RPMI7951 (cell line): ENCODE measurements at places on chromosomes 2 and 18. TPM values are rescaled to one million over a fixed set of nuclear protein-coding genes. Genes with fewer than 3 reads are reported as not detected.

SPAG16 gene
- 29.9 and 32.3 TPM in 2 replicates for total RNA-seq

DNA sequence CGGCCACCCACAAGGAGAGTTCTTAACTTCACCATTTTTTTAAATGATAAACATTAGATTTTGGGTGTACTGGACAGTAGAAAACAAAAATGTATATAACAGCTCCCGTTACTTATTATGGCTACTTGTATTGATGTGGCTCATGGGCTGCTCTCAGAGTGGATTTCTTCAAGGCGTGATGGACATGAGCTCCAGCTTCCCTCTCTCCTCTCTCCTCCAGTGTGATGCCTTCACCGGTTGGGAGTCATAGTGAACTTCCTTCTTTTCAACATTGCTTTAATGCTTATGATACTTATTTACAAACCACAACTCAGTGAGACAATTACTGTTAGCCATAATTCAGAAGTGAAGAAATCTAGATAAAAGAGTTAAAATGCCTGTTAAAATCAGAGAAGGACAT is 515.2 kb downstream of the RNF144A start:
- no peak for DNase-seq

- DNase-seq = no peak
Observed at GRCh38 chr2:196980001-196980400, 53.5 kb upstream of the PGAP1 start.

CSRNP3 gene
- not detected in 2 replicates for total RNA-seq

FHL2 gene
- total RNA-seq = 124 and 149 TPM in 2 replicates

OTX1 gene
- 0.36 and 0.88 TPM in 2 replicates for total RNA-seq

STARD6 gene
- total RNA-seq = 0.84 and 0.88 TPM in 2 replicates

GRCh38 chr2:219728991-219729487 is 101.6 kb downstream of the SLC4A3 start:
- DNase-seq = no peak

- DNase-seq = peak; percentile 61
Observed at GRCh38 chr18:12645751-12646203, 12.1 kb downstream of the SPIRE1 start.

DNA sequence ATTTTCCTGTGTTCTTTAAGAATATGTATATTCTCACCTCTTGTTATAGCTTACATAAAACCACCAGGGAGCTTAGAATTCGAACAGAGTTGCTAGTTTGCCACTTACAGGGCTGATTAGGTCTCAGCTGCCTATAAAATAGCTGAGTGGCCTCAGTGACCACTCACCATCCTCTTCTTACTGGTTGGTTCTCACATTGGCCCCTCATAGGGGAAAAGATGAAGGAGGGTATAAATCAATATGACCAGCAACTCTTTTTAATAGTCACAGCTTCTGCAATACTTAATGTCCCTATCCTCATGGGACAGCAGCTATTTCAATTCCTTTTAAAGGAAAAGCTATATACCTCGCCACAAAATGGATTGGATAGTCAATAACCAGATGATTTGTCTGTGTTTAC is 199.4 kb upstream of the CDH20 start:
- DNase-seq = no peak

DNA sequence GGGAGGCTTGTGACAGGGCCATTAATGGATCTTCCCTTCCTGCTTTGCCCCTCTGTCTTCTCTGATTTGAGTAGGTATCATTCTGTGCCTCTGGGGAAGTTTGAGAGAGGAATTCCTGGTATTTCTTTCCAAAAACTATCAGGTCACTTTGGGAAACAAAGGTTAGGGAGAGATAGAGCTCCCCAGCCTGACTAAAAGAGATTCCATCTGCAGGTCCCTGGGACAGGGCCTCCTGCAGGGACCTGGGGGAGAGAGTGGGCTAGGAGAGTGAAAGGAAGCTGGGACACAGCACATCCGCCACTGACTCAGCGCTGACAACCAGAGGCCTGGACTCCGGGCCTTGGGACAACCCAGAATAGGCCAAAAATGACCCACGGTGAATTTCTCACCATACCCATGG is 6.4 kb downstream of the GALNT14 start:
- no peak for DNase-seq

GRCh38 chr2:165198181-165198580 is 5.7 kb downstream of the SCN3A start:
- no peak for DNase-seq

DNA sequence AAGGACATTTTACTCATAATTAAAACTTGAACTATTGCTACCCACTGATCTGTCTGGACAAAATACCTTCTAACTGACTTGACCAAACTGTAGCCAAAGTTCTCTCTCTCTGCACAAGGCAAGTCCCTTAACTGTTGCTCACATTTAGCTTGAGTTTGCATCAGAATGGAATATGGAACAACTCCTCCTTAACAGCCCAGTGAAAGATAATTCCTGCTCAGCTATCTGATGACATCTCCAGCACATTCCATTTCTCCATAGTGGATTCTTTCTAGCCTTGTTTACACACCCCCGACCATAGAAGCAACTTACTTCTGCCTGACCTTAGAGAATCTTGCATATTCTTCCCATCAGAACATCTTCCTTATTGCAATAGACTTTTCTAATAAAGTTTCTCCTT is 317.2 kb upstream of the CDH2 start:
- DNase-seq = no peak

SERPINB12 gene
- not detected in 2 replicates for total RNA-seq

DNA sequence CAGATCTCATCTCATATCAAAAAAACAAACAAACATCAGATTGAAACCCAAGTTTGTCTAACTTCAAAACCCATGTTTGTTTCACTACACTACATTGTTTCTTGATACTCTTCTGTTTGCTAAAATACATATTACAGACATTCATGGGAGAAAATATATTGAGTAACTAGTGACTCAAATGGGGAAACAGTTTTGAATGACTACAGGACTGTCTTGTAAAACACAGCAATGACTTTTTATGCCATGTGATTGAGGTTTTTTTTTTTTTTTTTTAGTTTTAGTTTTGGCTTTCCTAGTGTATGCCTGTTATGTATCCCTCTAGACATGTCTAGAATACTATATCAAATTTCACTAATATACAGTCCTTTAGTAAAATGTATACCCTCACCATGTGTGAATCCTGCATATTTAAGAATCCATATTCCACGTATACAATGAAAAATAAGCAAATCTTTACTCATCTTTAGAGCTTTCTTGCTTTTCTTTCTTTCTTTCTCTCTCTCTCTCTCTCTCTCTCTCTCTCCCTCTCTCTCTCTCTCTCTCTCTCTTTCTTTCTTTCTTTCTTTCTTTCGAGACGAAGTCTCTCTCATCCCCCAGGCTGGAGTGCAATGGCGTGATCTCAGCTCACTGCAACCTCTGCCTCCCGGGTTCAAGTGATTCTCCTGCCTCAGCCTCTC is 46.6 kb upstream of the SERTAD2 start:
- DNase-seq = no peak

- DNase-seq = no peak
Observed at GRCh38 chr2:201559067-201559710, 84.1 kb downstream of the TMEM237 start.

DNA sequence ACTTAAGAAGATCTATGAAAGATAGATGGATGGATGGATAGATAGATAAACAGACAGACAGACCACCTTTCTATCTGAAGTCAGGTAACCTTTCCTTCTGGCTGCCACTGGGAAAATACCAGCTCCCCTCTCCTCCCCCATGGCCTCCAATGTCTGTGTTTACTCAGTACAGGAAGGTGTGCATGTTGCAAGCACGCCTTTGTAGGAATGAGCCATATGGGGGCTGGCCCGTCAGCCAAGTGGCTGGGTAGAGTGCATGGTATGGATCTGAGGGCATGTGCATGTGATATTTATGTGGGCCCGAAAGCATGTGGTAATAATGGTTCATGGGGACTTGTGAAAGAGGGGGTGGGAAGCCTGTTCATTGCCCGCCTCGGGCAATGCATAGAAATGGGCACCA is 109.2 kb upstream of the FZD7 start:
- no peak for DNase-seq

GRCh38 chr2:152413228-152414030 is 78.5 kb downstream of the FMNL2 start:
- no peak for DNase-seq

DNA sequence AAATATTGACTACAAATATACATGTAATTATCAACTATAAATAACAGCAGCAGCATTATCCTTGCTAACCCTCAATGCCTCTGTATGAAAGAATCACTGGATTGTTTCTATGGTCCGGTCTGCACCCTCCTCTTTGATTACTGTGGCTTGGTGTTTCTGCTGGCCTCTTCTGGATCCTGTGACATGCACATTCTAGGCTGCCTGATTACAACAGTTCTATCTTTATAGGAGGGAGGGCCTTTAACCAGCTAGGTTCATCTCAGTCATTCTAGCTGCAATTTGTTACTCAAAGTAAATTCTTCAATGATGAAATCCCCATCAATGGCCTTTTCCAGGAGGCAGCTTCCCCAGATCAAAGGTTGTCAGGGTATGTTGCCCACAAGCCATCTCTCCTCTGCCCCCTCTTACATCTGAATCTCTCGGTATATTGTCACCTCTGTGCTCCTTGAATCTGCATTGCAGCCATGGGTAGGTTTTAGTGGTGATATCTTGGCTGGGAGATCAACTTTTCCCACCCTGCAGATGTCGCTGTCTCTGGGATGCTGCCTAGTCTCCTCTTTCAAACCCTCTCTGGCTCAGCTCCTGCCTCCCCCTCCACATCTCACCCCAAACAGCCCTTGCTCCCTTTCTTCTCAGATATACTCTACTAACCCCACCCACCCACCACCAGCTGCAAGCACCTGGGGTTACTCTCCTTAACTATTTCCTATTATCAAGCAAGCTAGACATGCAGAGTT is 106.2 kb upstream of the BZW1 start:
- DNase-seq = no peak

ANO7 gene
- 0.72 and 1.1 TPM in 2 replicates for total RNA-seq

DNA sequence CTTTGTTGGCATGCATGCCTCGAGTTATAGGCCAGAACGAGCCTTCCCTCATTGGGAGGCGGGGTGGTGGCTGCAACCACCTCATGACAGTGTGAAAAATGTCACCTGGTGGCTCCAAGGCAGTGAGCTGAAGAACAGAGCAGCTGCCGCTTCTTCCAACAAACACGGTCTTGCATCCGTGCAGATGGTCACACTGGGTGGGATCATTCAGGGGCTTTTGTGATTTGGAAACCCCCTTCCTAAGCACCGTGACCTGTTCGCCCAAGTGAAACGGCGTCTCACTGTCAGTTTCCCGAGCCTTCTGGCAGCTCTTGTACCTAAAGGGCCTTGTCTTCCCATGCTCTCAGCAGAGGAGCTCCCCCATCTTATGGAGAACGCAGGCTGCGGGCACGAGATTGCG is 159.7 kb downstream of the NAPG start:
- DNase-seq = no peak

DNA sequence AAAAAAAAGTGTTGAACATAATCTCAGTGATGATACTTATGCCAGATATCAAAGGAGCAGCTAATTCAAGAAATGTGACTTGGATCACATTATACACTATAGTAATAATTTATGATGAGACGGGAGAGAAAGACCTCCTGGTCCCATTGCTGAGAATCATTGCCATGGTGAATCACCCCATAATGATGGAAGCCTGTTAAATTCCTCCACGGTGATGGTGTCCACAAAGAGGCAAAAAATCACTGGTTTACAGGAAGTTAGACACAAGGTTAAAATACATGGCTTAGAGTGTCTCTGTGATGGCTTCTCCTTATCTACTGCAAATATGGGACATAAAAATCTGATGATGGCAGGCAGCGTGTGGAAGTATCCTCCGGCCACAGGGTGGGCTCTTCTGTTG is 210.0 kb downstream of the CDH2 start:
- no peak for DNase-seq

ALPI gene
- not detected in 2 replicates for total RNA-seq

DNA sequence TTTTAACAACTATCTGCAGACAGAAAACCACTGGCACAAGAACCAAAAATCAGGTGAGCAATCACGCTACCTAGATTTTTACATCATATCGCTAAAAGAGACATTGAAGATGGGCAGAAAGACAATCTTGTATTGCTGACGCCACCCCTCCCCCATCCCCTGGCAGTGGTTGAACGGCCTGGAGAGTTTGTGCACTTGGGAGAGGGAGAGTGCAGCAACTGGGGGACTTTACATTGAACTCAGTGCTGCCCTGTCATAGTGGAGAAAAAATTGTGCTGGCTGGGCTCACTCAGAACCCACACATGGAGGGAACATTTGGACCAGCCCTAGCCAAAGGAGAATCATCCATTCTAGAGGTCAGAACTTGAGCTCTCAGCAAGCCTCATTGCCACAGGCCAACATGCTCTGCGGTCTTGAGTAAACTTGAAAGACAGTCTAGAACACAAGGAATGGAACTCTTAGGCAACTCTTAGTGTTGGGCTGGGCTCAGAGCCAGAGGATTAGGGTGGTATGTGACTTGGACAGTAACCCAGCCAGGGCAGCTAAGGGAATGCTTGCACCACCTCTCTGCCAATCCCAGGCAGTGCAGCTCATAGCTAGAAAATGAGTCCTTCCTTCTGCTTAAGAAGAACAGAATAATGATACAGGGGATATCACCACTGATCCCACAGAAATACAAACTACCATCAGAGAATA is 220.0 kb upstream of the CYP26B1 start:
- DNase-seq = peak; percentile 95

MC4R gene
- not detected in 2 replicates for total RNA-seq

- no peak for DNase-seq
Observed at GRCh38 chr18:26504831-26505230, 43.5 kb downstream of the KCTD1 start.

- DNase-seq = no peak
Observed at GRCh38 chr18:42176599-42176998, 221.6 kb downstream of the PIK3C3 start.

GRCh38 chr2:177243073-177243472 is 21.5 kb downstream of the NFE2L2 start:
- DNase-seq = no peak

IL37 gene
- 0.36 and 0.49 TPM in 2 replicates for total RNA-seq

- no peak for DNase-seq
Observed at GRCh38 chr2:15766303-15766861, 174.0 kb upstream of the MYCN start.

SOX11 gene
- under 0.01 TPM in 1 of 2 replicates, not detected in the other for total RNA-seq

- peak; percentile 26 for DNase-seq
Observed at GRCh38 chr2:2057125-2057721, 273.9 kb downstream of the MYT1L start.

MOB1A gene
- 174 and 192 TPM in 2 replicates for total RNA-seq

- DNase-seq = no peak
Observed at GRCh38 chr2:50469784-50470183, 562.1 kb downstream of the NRXN1 start.

SPATS2L gene
- 117 and 148 TPM in 2 replicates for total RNA-seq

DNA sequence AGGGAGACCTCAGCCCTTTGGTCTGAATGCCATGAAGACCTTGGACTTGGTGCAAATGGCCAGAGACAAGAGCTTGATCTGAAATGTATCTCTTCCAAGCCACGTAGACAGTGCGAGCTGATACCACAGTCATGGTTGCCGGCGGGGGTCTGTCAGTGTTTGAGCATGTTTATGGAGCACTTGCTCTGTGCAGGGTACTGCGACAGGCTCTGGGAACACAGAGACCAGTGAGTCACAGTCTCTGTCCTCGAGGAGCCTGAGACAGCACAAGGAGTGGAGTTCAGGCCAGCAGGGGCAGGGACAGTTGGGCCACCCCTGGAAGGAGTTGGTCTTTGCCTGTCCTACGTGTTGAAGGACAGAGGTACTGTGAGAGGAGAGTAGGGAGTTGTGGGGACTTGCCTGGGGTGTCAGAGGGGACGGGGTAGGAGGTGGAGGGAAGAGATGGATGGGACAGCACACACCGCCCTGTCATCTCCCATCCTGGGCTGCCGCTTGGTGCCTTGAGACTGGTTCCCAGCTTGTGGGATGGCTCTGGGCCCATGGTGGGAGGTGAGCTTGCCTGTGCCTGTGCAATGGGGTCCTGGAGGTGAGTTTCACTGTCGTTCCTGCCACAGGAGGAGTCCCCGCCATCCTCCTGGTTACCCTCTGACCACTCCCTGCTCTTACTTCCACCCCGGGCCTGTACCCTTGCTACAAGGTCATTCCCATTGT is 39.5 kb downstream of the ATP6V1C2 start:
- DNase-seq = no peak

GCG gene
- total RNA-seq = 0.24 and 0.39 TPM in 2 replicates
